Colonic mucosa (tissue), 4 donors: ENCODE measurements at places on chromosomes 12 and 14. TPM values are rescaled to one million over a fixed set of nuclear protein-coding genes. Genes with fewer than 3 reads are reported as not detected.
A peak's percentile ranks its signal among the peaks of the same experiment; 100 is the strongest.

AMDHD1 gene
- total RNA-seq = not detected

SLCO1C1 gene
- 0.35 TPM for total RNA-seq

KRT77 gene
- not detected for total RNA-seq

FAM181A gene
- not detected for total RNA-seq

CRACR2A gene
- 50.3 TPM for total RNA-seq

GLS2 gene
- total RNA-seq = 1.7 TPM

CLEC7A gene
- total RNA-seq = 1.1 TPM

GRCh38 chr12:104472748-104473147, 16.0 kb downstream of the CHST11 start:
- no peak for DNase-seq

DNA sequence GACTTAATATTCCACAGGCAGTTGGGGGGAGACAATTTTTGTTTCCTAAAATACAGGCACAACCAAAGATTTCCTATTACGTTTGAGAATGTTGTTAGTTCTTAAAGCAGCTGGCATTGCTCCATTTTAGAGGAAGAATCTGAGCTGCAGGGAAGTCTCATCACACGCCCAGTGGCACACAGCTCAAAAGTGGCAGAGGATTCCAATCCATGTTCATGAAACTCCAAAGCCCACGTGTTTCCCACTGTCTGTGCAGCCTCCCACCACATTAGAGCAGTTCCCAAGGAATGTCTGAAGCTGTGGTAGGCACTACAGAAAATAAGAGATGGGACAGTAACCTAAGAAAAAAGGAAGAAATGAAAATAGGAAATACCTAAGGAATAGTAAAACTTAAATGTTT, 6.1 kb upstream of the IL26 start:
- DNase-seq = no peak

- no peak for DNase-seq
These were observed 218.8 kb upstream of the TMPO start for GRCh38 chr12:98296462-98297079.

DNA sequence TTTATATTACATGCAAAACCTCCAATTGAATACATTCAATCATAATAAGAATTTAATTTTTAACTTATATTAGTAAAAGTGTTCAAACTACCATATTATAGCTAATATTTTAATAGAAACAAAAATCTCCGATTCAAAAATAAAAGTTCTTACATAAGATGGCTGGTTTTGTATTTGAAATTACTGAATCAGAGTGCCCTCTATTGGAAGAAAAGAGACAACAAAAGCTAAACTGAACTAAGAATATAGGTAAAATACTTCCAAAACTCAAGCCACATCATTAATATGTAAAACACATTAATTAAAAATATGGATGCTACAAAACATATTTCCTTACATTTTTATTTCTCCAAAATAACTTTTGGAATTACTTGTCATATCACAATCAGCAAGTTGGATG, 120.3 kb downstream of the GARIN6 start:
- DNase-seq = no peak

DNA sequence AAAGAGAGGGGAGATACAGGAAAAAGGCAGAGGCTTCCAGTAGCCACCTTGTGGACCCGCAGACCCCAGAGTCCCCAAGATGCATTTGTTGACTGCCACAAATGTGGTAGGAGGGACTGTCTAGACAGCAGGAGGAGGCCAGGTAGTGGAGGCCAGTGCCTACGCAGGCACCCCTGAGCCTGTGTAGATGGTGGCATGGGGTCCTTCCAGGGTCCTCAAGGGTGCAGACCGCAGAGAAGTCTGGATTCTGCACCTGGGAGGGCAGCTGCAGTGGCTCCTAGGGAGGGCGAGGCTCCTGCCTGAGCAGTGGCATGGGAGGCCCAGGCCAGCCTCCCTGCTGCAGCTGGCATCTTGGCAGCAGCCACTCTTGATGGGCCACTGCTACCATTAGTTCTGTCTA, 119.7 kb downstream of the NTS start:
- DNase-seq = no peak

DNA sequence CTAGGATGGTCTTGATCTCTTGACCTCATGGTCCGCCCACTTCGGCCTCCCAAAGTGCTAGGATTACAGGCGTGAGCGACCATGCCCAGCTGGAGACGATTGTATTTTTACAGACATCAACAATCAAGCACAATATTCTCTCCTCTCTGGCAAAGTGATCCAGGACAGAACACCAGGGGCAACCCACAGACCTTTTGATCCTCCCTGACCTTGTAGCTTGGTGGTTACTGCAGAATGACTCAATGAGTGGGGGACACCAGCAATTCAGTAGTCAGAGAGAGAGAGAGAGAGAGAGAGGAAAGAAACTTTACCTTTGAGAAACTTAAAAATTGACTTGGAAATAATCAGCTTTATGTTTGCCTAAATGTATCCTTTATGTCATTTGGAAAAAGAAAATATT, 51.2 kb downstream of the DRAM1 start:
- no peak for DNase-seq

DNA sequence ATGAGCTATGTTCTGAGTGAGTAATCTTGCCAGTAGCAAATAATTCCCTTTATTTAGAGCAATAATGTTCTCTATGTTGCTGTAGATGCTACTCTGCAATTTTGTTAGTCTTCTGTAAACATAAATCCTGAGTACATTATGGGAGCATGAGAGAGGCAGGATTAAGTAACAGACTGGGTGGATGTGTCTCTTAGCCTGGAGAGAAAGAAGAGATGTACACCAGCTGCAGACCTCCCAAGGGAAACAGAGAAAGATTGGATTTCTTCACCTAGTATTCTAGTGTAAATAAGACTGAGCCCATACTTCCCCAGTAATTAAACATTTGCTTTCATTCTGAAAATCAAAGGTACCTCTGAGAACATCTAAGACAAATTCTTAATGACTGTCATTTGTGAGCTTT, 564.0 kb downstream of the TRHDE start:
- DNase-seq = no peak

- no peak for DNase-seq
These were observed 787 bp upstream of the PRMT5 start for GRCh38 chr14:22929961-22930364.

DNA sequence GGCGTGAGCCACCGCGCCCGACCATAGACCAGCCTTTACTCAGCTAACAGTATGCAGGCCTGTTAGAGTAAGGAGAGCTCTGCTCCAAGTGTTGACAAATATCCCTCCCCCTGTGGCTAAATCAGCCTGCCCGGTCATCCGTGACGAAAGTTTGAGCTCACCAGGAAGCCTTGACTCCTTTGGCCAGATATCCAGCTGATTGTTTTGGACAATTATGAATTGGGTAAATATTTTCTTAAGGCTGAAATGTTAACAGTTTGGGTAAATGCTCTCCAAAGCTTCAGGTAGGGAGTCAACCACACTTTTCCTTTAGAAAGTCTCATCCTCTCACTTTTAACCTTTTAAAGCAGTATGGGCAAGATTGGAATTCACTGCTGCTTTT, 157.9 kb downstream of the PAWR start:
- no peak for DNase-seq

DNA sequence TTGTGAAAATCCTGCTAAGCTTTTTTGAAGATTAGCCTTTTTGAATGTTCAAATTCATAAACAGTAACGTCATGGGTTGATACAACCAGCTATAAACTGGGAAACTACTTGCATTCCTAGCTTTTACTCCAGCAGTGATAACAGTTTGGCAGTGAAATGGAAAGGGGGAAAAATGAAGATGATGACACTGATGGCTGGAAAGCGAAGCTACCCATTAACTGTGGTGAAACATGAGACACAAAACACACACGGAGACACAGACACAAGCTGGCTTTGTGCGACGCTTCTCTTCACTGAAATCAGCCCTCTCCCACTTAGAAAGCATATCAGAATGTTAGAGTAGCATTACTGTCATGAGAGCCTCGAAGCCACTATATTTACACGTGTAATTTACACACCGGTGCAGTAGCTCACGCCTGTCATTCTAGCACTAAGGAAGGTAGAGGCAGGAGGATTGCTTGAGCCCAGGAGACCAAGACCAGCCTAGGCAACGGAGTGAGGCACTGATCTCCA, 15.7 kb downstream of the VPS37B start:
- no peak for DNase-seq

DNA sequence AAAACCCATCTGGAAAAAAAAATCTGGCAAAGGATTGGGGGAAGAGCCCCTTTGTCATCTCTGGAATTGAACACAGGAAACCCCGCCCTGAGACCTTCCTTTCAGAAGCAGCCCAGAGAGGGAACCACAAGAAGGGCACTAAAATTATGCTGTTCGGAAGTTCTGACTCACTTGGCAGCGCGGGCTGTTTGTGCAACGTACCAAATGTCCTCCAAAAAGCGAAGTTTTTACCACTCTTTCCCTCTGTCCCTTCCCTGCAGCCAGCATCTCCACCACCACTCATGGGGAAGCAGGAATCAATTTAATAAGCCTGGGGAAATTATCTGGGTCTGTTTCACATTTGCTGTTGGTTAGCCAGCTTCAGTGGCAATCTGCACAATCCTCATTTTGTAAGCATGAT, 3.2 kb upstream of the SYNE3 start:
- DNase-seq = peak; percentile 69

DNA sequence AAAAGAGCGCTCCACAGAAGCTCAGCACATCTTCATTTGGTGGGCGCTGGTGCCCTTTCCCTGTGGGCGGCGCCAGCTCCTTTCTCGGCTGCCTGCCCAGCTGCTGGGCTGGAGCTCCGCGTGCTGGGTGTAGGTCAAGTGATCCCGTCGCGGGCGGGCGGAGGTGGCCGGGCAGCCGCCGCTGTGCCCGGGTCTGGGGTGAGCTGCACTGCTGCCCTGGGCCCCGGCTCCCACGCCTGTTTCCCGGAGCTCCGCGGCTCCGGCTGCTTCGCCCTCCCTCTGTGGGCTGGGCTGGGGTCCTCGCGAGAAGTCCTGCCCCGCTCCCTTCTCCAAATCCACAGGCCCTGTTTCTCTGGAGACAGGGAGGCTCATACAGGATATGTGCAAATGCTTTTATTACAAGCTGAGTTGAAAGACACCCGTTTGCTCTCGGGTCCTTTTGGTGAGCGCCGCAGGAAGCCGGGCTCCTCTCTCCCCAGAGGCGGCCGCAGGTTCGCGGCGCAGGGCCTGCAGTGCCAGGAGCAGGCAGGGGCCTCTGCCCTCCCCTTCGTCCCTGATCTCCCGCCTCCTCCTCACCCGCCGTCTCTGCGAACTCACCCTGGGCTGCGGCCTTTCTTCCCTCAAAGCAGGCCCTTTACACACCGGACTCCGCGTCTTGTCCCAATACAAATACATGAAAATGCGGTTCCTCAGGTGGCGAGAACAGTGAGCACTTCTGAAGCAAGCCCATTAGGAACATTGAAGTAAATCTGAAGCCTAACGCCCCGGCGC, 67.8 kb upstream of the CAPRIN2 start:
- peak; percentile 66 for DNase-seq

GRCh38 chr12:133135747-133136146, 5.3 kb downstream of the ZNF10 start:
- DNase-seq = no peak

GRCh38 chr12:8648576-8649205, 13.9 kb downstream of the MFAP5 start:
- no peak for DNase-seq
